ENCODE measurements at places on chromosomes 6 and 20.

DNA sequence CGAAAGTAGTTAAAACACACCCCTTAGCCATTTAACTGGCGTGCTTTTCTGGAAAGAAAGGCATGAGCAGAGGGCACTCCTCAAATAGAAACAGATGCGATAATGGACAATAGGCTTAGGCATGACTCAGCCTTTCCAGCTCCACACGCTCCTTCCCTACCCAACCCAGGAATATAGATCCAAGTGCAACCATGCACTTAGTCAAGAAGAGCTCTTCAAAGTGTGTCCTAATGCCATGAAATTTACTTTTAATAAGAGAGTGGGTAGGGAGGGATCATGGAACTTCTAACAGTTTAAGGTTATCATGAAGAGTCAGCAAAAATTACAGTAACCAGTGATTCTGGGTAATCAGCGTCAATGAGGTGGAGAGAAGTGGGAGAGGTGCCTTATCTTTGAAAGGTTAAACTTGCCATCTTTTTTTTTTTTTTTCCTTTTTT is 2.4 kb upstream of the EFHC1 start:
- no peak for DNase-seq

DNA sequence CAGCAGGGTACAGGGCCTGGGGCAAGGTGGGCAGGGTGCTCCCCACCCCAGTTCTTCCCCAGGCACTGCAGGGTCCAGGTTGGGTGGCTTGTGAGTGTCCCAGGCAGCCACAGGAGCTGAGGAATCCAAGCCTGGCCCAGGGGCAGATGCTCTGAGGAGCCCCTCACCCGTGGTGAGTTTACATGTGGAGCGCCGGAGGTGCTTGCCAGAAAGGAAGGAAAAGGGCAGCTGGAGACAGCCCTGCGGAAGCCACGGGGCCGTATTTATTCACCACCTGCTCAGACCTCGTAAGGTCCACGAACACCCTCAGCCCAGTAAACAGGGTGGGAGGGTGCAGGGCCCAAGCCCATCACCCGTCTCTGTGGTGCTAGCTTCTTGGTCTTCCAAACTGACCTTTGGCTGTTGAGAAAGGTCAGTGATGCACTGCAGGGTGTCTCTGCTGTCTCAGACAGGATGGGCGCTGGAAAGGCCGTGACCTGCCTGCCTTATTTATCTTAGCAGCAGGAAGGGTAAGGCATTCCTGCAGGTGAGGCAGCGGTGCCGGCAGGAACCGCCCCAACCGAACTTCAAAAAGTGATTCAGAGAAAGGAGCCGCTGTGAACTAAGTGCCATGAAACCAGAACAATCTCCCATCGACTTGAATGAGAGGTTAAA is 4.0 kb upstream of the FRMD1 start:
- DNase-seq, result no peak

DNA sequence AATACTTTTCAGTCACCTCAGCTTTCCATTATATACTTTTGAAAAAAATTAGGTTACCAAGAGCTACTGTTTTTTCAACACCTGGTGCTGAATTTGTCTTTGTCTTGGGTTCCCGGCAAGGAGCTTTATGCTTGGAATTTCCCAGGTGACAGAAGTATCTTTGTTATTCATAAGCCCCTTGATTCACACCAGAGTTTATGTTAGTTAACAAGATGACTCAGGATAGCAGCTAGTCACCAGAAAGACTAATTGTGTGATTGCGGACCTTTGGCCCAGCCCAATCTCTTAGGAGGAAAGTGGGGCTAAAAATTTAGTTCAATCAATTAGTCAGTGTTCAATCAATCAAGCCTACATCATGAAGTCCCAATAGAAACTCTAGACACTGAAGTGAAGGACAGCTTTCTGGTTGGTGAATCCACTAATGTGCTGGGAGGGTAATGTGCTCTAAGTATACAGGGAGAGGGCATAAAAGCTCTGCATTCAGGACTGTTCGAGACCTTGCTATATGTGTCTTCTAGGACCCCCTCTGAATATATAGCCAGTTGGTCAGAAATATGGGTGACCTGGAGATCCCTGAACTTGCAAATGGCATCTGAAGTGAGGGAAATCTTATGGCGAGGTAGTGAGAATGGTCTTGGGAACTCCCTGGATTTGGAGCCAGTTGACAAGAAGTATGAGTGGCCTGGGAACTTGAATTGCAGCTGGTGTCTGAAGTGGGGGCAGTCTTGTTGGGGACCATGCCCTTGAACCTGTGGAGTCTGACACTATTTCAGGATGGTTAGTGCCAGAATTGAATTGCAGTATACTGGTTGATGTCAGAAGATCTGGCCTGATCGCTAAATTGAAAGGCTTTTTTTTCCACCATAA is 16.2 kb downstream of the TMEM30A start:
- no peak for DNase-seq

GRCh38 chr6:93621442-93621841 is 202.1 kb upstream of the EPHA7 start:
- no peak for DNase-seq

DNA sequence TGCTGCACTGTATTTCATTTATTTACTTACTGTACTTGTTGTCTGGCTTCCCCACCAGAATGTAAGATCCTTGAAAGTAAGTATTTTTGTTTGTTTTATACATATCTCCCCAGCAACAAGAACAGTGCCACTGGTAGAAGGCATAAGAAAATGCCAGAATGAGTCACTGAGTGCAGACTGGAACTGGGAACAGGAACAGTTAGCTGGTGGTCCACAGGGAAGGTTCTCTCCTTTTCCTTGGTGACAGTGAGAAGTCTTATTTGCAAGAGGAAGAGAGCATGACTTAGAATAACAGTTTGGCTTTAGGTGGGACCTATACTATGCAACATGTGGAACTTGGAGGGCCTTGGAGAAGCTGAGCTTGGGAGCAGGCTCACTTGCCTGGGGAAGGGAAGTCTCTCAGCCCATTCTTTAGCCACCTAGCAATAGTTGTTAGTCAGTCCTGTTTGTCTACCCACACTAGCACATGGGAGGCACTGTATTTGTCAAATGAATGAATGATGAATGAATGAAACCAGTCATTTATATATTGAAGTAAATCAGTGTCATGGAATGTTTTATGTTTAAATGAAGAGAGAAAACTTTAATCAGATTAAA is 203.5 kb downstream of the KCNQ5 start:
- DNase-seq, result no peak

GRCh38 chr6:32082478-32082877 is 26.7 kb downstream of the TNXB start:
- no peak for DNase-seq

DNA sequence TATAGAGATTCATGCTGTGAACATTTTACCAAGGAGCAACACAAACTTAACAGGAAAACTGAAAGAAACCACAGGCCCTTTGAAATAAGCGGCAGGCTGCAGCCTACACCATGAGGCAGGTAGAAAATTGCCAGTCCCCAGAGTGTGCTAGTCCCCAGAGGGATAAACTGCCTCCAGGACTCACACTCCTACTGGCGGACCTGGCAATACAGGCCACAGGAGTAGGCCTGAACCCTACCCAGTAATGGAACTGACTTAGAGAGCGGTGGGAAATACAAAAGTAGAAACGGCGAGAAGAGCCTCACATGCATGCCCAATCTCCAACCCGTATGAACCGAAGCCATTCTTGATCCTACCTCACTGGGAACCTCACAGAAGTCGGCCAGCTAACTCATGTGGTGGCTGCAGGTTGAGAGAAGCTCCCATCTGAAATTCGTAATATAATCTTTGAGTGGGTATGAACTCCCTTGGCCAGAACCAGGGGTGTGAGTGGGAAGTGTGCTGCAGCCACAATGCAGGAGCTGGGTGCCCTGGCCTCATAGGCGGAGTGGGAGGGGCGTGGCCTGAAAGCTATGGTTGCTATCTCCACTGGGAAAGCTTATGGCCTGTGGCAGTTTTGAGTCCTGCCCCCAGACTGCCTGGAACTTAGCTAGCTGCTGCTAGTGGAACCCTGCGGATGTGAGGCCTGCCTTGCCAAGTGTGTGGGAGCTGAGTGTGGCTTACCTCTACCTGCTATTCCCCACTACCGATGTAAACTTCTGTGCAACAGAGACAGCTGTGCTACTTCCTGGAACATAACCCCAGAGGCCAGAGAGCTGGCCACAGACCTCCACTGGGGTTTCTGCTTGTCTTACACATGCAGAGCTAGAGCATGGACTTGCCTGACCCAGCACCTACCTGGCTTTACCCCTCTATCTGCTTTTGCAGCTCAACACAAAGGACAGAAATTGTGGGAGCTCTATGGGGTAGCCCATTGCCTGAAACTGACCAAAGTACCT is 146.5 kb upstream of the COL21A1 start:
- no peak for DNase-seq

DNA sequence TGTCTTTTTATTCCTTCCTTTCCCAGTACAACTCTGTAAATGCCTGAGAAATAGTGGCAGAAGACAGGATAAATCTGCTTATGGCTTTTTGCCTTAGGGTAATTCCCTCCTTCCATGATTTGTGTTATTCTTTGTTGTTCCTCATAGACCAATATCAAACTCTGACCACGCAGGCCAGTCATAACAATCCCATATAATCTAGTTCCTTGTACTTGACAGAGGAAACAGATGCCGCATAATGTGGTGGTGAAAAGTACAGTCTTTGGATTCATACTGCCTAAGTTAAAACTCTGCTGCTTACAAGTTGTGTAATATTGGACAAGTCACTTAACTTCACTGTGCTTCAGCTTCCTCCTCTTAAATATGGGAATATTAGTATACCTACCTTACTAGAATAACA is 8.2 kb upstream of the BAG2 start:
- no peak for DNase-seq

DNA sequence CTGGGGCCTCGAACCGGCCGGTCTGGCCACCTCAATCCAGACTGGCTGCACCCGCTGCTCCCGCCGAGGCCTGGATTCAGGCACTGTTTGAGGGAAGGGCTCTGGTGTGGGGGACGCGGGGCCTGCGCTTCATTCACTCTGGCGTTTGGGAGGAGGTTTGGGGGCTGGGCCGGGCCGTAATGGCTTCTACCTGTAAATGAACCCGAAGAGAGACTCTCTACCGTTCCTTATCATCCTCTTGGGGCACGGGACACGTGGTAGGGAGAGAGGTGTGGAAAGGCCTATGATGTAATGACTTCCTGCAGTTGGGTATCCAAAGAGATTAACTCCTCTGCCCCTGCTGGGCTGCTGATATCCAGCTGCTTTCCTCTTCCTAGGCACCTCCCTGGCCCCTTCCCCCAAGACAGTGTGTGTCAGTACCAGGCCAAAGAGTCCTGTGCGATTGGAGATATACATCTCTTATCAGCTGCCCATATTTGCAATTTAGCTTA is 1.8 kb downstream of the FOXO3 start:
- no peak for DNase-seq

GRCh38 chr6:88764081-88764480 is 199.3 kb downstream of the RNGTT start:
- DNase-seq, result no peak

DNA sequence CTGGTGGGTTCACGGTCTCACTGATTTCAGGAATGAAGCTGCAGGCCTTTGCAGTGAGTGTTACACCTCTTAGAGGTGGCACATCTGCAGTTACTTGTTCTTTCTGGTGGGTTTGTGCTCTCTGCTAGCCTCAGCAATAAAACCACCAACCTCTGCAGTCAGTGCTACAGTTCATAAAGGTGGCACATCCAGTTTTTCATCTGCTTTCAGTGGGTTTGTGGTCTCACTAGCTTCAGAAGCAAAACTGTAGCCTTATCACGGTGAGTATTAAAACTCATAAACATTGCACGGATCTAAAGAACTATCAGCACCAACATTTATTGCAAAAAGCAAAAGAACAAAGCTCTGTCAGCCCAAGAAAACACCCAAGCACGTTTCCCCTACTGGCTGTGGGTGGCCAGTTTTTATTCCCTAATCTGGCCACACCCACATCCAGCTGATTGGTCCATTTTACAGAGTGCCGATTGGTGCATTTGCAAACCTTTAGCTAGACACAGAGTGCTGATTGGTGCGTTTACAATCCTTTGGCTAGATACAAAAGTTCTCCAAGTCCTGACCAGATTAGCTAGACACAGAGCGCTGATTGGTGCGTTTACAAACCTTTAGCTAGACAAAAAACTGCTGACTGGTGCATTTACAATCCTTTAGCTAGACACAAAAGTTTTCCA is 3.4 kb upstream of the TMEM14C start:
- no peak for DNase-seq

DNA sequence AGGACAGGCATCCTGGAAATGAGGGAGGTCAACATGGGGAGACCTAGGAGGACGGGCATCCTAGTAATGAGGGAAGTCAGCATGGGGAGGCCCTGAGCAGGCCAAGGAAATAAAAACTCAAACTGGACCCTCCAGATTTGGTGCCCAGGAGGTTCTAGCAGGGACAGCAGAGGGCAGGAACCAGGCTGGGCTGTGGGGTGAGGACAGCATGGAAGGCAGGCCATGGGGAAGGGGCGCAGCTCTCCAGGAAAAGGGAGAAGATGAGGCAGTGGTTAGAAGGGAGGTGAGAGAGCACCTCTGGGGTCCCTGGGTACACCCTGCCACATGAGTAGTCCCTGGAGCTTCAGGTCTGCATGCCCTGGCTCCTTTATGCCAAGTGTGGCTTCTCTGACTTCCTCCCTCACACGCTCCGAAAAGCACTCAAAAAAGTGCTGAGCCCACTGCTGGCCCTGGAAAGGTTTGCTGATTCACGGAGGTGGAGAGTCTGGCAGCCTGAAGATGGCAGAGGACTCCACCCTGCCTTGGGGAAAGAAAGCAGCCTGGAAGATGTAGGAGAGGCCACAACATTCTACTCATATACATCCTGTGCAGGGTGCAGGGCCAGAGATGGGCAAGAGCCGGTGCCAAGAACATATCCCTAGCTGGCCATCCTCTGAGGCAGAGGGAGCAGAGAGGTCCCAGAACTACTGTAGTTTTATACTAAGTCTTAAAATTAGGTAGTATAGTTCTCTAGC is 154.9 kb downstream of the MRPL14 start:
- DNase-seq, result no peak

DNA sequence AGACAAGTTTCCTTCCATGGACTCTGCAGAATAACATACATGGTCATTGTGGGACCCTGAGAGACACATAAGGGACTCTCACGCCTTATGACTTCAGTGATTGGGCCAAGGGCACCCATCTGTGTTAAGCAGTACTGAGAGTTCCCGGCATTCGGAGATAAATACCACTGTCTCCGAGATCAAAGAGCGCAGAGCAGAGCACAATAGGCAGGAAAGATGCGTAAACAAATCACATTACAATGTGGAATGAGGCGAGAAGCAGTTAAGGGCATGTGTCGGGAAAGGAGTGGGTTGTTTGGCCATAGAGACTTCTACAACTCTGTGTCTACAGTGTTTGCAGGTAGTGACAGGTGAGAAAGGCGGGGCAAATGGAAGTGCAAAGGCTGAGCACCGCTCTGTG is 57.6 kb downstream of the NRSN1 start:
- DNase-seq, result no peak

- no peak for DNase-seq
Observed at GRCh38 chr6:109768485-109768884, 77.4 kb downstream of the FIG4 start.

All from NCI-H1930 (cell line).